Forelimb muscle (tissue), 1 donor: ENCODE measurements at places on chromosomes 13 and 19. TPM values are rescaled to one million over a fixed set of nuclear protein-coding genes. Genes with fewer than 3 reads are reported as not detected.

Gene RFPL4A
- polyA plus RNA-seq: 2.0 TPM

Gene FARP1
- 73.0 TPM for polyA plus RNA-seq

Gene ZNF221
- 2.4 TPM for polyA plus RNA-seq

Gene DENND1C
- polyA plus RNA-seq: 0.63 TPM

Gene SPTBN4
- polyA plus RNA-seq: 0.33 TPM

Gene PIBF1
- 24.2 TPM for polyA plus RNA-seq

Gene VAV1
- 1.6 TPM for polyA plus RNA-seq

Gene ZNF616
- 9.1 TPM for polyA plus RNA-seq

Gene ARHGAP33
- 15.0 TPM for polyA plus RNA-seq

Gene IGFL3
- polyA plus RNA-seq: not detected

Gene SYT5
- not detected for polyA plus RNA-seq

Gene CD79A
- polyA plus RNA-seq: 0.73 TPM

Gene ZNF229
- polyA plus RNA-seq: 4.8 TPM

Gene IFT88
- polyA plus RNA-seq: 15.5 TPM

Gene ZGLP1
- polyA plus RNA-seq: 3.4 TPM

Gene SELENOV
- polyA plus RNA-seq: not detected

Gene CHST8
- 0.38 TPM for polyA plus RNA-seq

Gene ZNF577
- polyA plus RNA-seq: 21.9 TPM

Gene CYP4F8
- not detected for polyA plus RNA-seq

Gene NAPSA
- polyA plus RNA-seq: 1.2 TPM
